Activated CD8-positive, alpha-beta T cell treated with anti-CD3 and anti-CD28 coated beads for 36 hours (primary cell): ENCODE measurements at places on chromosomes 7 and 10.
A peak's percentile ranks its signal among the peaks of the same experiment; 100 is the strongest.

DNA sequence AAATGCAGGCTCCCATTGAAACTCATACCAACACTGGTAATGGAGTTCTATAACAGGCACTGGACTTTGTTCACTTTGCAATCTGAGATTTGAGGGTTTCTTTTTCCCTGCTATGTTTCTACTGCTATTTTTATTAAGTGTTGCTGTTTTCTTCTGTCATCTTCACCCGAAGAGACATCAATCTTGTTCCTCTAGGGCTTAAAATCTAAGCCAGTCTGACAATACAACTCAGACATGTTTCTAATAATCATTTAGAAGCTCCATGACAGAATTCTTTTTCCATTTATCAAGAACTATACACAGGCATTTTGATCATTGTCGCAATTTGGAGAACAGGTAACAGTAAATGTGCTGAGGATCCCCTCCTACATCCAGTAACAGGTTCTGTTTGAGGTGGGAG lies 98.5 kb upstream of the GNAI1 start:
- DNase-seq: no peak
- no peaks in the 10 kb centered on the region for H3K27me3 ChIP-seq
- no peak overlapping the region for H3K27ac ChIP-seq
- no peaks in the 10 kb centered on the region for H3K36me3 ChIP-seq
- H3K4me1 ChIP-seq: no peaks in the 10 kb centered on the region

- no peak for DNase-seq
- H3K27me3 ChIP-seq: no peaks in the 10 kb centered on the region
- H3K36me3 ChIP-seq: no peaks in the 10 kb centered on the region
Observed at GRCh38 chr10:90985321-90985933, 64.5 kb upstream of the ANKRD1 start.

DNA sequence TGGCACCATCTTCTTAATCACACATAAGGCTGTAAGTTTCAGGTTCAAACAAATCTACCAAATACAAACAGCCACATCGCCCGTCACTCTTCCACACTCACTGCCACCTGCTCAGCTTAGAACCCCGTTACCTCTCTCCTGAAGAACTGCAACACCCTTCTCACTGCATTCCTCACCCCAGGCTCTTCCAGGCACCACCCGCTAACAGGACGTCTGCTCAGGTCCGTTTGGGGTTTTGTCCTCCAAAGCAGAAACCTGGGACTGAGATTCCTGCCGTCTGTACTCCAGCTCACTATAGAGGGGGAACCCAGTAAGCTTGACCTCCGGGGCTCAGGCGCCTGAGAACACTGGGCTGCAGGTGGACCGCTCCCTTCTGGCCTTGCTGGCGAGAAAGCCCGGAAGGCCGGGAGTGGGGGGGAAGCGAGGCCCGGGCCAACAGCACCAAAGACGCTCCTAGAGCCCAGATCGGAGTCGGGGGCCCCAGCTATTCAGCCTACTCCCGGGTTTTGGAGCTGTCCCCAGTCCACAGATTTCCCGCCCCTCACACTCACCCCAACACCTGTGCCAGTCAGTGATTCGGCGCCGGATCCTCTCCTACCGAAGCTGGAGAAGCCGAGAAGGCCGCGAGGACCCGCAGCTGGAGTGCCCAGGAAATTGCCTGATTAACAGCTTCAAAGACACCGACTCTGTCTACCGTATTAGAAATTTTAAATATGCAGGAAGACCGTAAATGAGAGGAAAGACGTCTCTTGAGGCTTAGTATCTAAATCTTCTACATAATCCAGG lies at the start of gene AP3M1:
TSS of gene AP3M1 (minus strand) at position 625 of the 786 bp plus-strand sequence. CDS start 12,449 bp downstream, outside the sequence.
- no peak within 1 kb of the TSS for H3K27ac ChIP-seq
- peaks cover 21% of the 10 kb centered on the region for H3K36me3 ChIP-seq
- H3K4me1 ChIP-seq: peaks cover 33% of the 10 kb centered on the region
- DNase-seq: peak; percentile 86

DNA sequence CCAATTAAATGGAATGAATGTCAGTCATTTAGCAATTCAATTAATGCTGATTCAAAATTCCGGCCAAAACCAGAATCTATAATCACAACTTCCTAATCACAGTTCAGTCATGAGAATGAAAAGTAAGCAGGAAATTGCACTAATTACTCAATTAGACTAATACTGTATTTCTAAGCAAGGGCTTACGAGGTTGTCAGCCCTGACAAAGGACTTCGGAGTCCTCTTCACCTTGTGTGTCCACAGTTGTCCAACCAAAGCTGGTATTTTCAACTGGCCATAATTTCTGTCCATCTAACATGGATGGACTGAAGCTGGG lies 17.4 kb downstream of the CPA1 start:
- peaks cover 31% of the 10 kb centered on the region for H3K36me3 ChIP-seq
- no peaks in the 10 kb centered on the region for H3K27me3 ChIP-seq
- H3K4me3 ChIP-seq: no peak overlapping the region
- H3K27ac ChIP-seq: no peak overlapping the region
- H3K4me1 ChIP-seq: peaks cover 26% of the 10 kb centered on the region
- no peak for DNase-seq

GRCh38 chr7:79876848-79877252 lies 257.8 kb upstream of the GNAI1 start:
- no peaks in the 10 kb centered on the region for H3K36me3 ChIP-seq
- DNase-seq: peak; percentile 4
- H3K27ac ChIP-seq: no peak overlapping the region
- no peaks in the 10 kb centered on the region for H3K27me3 ChIP-seq

DNA sequence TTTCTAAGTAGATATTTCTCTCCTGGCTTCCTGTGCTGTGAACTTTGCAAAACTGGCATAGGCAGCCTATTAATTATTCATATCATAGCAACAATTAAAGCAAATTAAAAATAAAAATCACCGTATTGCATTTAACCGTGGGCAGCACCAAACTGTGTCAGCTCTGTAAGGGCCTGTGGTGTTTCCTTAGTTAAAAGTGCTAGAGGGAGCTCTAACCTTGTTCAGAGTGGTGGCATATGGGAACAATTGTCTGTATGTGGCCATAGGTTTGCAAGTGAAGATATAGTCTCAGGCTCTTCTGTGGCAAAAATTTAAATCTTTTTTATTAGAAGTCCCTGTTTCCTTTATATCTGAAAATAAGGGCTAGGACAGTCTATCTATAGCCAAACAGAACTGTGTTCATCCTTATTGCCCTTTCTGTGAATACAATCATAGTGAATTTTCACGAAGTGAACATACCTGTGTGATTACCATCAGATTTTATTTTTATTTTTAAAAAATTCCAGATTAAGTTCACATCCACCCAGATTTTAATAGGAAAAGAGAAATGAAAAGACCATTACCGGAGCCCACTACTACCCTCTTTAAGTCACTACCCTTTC lies 92.6 kb downstream of the POLL start:
- H3K4me1 ChIP-seq: no peaks in the 10 kb centered on the region
- no peak overlapping the region for H3K27ac ChIP-seq
- H3K27me3 ChIP-seq: no peaks in the 10 kb centered on the region
- H3K4me3 ChIP-seq: no peak overlapping the region
- DNase-seq: no peak

GRCh38 chr10:23786594-23786993 lies 347.7 kb downstream of the OTUD1 start:
- H3K27ac ChIP-seq: no peak overlapping the region
- H3K4me3 ChIP-seq: no peak overlapping the region
- peaks cover 3% of the 10 kb centered on the region for H3K27me3 ChIP-seq
- DNase-seq: no peak
- no peaks in the 10 kb centered on the region for H3K36me3 ChIP-seq

DNA sequence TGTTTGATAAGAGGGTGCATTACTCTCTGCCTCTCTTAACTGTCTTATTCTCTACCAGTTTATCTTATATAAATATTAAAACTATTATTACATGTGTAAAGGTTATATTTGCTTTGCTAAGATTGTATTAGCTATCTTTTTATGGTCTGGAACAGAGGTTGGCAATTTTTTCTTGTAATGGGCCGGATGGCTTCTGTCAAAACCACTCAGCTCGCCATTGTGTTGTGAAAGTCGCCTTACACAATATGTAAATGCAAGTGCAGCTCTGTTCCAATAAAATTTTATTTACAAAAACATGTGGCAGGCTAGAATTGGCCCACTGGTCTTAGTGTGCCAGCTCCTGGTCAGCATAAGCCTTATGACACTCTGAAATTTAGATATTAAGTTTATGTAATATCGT lies 185.8 kb downstream of the SDK1 start:
- H3K27me3 ChIP-seq: no peaks in the 10 kb centered on the region
- H3K36me3 ChIP-seq: no peaks in the 10 kb centered on the region
- H3K4me1 ChIP-seq: no peaks in the 10 kb centered on the region
- H3K27ac ChIP-seq: no peak overlapping the region
- DNase-seq: no peak

- no peak overlapping the region for H3K27ac ChIP-seq
- H3K4me3 ChIP-seq: no peak overlapping the region
- no peaks in the 10 kb centered on the region for H3K36me3 ChIP-seq
- H3K4me1 ChIP-seq: no peaks in the 10 kb centered on the region
Observed at GRCh38 chr7:137685433-137686164, 161.2 kb downstream of the DGKI start.

DNA sequence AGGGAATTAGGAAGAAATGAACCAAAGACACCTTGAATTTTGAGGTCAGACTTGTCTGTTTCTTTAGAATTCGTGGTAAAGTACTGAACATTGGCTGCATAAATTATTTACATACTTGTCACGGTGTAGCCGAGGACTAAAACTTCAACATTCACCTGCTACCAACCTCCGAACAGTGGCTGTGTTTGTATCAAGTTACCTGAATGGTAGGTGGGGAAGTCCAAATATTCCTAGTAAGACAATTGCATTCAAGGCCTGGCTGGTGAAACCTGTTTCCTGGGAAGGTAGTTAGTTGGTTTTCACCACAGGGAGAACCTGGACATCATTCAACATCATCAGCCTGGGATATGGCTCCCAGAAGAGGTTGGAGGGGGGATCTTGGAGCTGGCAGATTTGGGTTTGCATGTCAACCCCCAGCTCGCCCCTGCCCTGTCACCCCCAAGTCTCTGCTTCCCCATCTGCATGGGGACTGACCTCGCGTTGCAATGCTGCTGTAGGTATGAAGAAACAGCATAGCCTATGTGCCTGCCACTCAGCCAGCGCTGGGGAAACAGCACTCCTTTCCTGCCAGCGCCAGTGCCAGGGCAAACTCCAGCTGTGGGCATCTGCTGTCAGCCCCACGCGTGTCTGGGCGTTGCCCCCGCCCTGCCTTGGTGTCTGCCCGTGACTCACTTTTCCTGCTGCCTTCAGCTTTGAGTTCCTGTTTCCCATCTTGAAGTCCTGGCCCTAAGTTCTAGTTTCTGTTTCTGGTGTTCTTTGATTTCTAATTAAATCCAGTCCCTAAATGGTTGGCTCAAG lies 12.7 kb upstream of the LARP4B start:
- no peaks in the 10 kb centered on the region for H3K27me3 ChIP-seq
- peak; percentile 51 for DNase-seq

- H3K4me3 ChIP-seq: no peak overlapping the region
- peaks cover 5% of the 10 kb centered on the region for H3K4me1 ChIP-seq
- H3K27ac ChIP-seq: no peak overlapping the region
- DNase-seq: no peak
Observed at GRCh38 chr7:139526578-139527544, 3.4 kb downstream of the CLEC2L start.
